Osteoblast (primary cell): ENCODE measurements at places on chromosomes 6 and 20. TPM values are rescaled to one million over a fixed set of nuclear protein-coding genes. Genes with fewer than 3 reads are reported as not detected.

- peaks cover 2% of the 10 kb centered on the region for H3K27me3 ChIP-seq
- peaks cover 14% of the 10 kb centered on the region for H3K4me1 ChIP-seq
- no peaks in the 10 kb centered on the region for H3K36me3 ChIP-seq
- no peak for DNase-seq
- no peak overlapping the region for H3K27ac ChIP-seq
These were observed 23.5 kb upstream of the CCN6 start for GRCh38 chr6:112030206-112030960.

DNA sequence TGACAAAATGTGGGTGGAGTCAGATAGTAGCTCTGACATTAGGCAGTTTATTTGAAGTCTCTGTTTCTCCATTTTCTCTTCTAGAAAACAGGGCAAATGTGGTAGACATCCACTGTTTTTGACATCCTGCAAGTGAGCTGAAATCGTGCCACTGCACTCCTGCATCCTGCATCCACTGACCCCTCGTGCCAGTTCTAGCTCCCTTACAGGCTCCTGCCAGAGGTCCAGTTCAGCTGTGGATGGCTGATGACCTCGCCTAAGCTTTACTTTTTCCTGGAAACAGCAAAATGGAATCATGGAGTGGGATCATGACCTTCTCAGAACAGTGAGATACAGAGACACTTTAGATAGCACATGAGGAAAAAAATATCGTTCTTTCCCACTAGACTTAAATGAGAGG, 58.5 kb downstream of the TULP4 start:
- DNase-seq: no peak
- no peaks in the 10 kb centered on the region for H3K36me3 ChIP-seq
- peaks cover 3% of the 10 kb centered on the region for H3K4me1 ChIP-seq
- no peaks in the 10 kb centered on the region for H3K27me3 ChIP-seq

DNA sequence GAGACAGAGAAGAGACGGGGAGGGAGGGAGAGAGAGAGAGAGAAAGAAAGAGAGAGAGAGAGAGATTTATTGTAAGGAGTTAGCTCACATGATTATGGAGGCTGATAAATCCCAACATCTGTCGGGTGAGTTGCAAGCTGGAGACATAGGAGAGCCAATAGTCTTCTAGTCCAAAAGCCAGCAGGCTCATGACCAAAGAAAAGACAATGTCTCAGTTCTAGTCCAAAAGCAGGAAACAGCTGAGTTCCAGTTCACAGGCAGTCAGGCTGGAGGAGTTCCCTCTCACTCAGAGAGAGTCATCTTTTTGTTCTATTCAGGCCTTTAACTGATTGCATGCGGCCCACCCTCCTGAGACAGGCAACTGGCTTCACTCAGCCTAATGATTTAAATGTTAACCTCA, 416.6 kb downstream of the PREX1 start:
- H3K27me3 ChIP-seq: peaks cover 7% of the 10 kb centered on the region
- no peaks in the 10 kb centered on the region for H3K36me3 ChIP-seq
- H3K27ac ChIP-seq: no peak overlapping the region
- no peak for DNase-seq
- H3K4me1 ChIP-seq: no peaks in the 10 kb centered on the region

DNA sequence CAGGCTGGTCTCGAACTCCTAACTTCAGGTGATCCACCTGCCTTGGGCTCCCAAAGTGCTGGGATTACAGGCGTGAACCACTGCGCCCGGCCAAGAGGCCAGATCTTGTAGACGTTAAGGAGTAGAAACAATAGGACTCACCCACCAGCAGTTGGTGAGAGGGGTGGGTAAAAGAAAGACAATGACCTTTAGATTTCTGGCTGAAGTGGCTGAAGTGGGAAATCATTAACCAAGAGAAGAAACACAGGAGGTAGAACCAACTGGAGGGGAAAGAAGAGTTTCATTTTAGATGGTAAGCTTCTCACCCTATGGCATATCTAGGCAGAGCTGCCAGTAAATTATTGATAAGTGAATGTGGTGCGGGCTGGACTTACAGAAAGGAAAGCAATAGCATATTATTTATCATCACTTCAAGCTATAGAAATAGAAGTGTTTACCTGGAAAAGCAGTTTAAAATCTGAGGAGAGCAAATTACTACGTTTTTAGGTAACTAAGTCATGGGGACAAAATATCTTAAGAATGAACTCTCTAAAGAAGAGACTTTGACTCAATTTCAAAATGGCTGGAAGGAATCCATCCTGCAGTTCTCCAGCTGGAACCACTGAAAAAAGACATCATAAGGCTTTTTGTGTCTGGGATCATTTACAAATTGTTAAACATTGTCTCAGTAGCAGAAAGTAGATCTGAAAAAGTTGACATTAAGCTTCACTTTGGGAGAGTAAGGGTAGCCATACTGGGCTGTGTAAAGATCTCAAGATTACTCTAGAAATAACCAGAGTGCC, 109.6 kb downstream of the ALDH8A1 start:
- H3K4me3 ChIP-seq: no peak overlapping the region
- no peaks in the 10 kb centered on the region for H3K27me3 ChIP-seq
- no peak overlapping the region for H3K27ac ChIP-seq
- H3K4me1 ChIP-seq: peaks cover 5% of the 10 kb centered on the region

- no peak overlapping the region for H3K27ac ChIP-seq
- H3K4me3 ChIP-seq: no peak overlapping the region
These were observed 26.9 kb downstream of the DDX27 start for GRCh38 chr20:49245921-49246740.

DNA sequence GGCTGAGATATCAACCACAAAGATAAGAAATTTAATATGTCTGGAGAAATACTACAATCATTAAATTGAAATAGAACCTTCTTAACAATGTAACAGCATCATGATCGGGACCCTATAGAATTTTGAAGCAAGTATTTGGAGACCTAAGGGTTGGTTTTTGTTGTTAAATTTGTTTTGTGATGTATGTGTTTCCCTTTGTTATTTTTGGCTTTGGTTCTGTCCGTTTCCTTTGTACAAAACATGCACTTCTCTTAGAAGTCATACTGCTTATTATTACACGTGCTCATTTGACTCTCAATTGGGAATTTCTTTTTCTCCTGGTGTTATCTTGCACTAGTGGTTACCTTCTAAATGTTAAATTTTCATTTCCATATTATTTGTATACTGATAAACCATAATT, 4.0 kb upstream of the PLN start:
- no peaks in the 10 kb centered on the region for H3K36me3 ChIP-seq
- H3K27me3 ChIP-seq: no peaks in the 10 kb centered on the region
- H3K4me1 ChIP-seq: peaks cover 18% of the 10 kb centered on the region
- no peak overlapping the region for H3K27ac ChIP-seq
- no peak overlapping the region for H3K4me3 ChIP-seq

GRCh38 chr20:33076662-33077372, 2.6 kb upstream of the BPIFB4 start:
- no peak for DNase-seq
- H3K36me3 ChIP-seq: no peaks in the 10 kb centered on the region
- no peak overlapping the region for H3K4me3 ChIP-seq
- no peak overlapping the region for H3K27ac ChIP-seq
- H3K4me1 ChIP-seq: no peaks in the 10 kb centered on the region

GRCh38 chr6:43338243-43338642, 29.6 kb upstream of the CRIP3 start:
- no peaks in the 10 kb centered on the region for H3K4me1 ChIP-seq
- no peak for DNase-seq

TOX2 gene
- total RNA-seq: 0.88 and 1.1 TPM in 2 replicates

KIAA1755 gene
- 2.5 and 2.7 TPM in 2 replicates for total RNA-seq

IL17F gene
- total RNA-seq: not detected in 2 replicates

NRM gene
- total RNA-seq: 2.9 and 3.3 TPM in 2 replicates

FAM209B gene
- total RNA-seq: 0.36 TPM in 1 of 2 replicates, not detected in the other
